Motor neuron (in vitro differentiated cells): ENCODE measurements at places on chromosomes 6 and 20.

DNA sequence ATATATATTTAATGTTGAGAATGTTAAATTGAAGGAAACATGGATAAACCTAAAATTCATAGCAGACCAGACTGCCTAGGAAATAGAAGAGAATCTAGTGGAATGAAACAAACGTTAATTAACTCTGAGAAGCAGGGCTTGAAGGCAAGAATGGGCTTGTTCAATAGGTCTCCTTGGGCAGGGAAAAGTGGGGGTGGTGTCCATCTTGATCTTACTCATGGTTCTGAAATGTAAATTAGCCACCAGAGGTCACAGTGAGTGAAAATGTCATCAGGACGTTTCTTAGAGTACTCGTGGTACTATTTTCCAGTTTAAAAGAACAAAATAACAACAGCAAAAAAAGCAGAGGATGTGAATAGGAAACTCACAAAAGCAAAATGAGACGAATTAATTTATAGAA lies 66.8 kb upstream of the BTBD3 start:
- ATAC-seq = no peak

- ATAC-seq = no peak
Measured at GRCh38 chr20:31355981-31356380, 12.4 kb upstream of the DEFB118 start.

- no peak for ATAC-seq
Measured at GRCh38 chr20:11222243-11222642, 548.4 kb upstream of the JAG1 start.

DNA sequence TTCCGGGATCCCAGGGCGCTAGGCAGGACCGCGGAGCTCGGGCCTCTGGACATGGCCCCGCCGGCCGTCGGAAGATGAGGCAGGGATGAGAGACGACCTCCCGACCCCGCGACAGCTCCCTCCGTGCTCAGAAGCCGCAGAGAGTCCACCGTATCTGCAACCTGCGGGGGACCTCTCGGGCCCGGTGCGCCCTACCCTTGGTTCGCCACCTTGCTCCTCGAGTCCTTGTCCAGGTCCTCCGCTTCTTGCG lies 301 bp downstream of the PPP1R3D start:
- ATAC-seq = peak; percentile 2

- ATAC-seq = peak; percentile 87
Measured at GRCh38 chr20:35600993-35601973, 14.3 kb upstream of the SPAG4 start.

DNA sequence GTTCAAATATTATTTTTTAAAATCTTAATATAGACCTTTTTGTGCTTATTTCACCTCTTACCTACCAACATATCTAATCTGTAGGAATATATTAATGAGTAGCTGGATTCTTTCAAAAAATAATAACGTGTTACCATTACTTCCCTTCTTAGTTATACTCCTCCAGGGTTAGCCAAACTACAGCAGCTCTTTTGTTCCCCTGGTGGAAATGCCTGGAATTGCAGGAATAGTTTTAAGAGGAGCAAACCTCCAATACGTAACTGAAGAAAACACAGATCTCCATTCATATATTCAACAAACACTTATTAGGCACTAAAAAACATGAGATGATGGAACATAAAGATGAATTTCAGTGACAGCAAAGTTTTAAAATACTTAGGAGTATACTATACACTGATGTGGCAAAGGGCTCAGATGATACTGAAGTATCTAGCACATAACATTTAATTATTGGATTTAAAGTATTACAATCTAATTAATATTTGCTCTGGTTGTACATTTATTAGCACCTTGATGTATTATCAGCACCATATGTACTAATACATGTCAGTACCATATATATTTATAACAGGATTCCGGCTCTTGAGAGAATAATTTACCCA lies 78.3 kb downstream of the TBX18 start:
- no peak for ATAC-seq
